Kidney epithelial cell (primary cell): ENCODE measurements at places on chromosomes 3 and 15. TPM values are rescaled to one million over a fixed set of nuclear protein-coding genes. Genes with fewer than 3 reads are reported as not detected.
A peak's percentile ranks its signal among the peaks of the same experiment; 100 is the strongest.

ROPN1 gene
- not detected in 2 replicates for total RNA-seq

GRCh38 chr3:89238846-89239245 is 131.4 kb downstream of the EPHA3 start:
- DNase-seq, result no peak

PLS1 gene
- 15.6 and 21.8 TPM in 2 replicates for total RNA-seq

GRCh38 chr3:149435996-149436885 is 38.3 kb upstream of the TM4SF4 start:
- no peak for DNase-seq

GRCh38 chr3:187015903-187016638 is 85.7 kb downstream of the ST6GAL1 start:
- DNase-seq, result no peak

KNG1 gene
- not detected in 2 replicates for total RNA-seq

DNA sequence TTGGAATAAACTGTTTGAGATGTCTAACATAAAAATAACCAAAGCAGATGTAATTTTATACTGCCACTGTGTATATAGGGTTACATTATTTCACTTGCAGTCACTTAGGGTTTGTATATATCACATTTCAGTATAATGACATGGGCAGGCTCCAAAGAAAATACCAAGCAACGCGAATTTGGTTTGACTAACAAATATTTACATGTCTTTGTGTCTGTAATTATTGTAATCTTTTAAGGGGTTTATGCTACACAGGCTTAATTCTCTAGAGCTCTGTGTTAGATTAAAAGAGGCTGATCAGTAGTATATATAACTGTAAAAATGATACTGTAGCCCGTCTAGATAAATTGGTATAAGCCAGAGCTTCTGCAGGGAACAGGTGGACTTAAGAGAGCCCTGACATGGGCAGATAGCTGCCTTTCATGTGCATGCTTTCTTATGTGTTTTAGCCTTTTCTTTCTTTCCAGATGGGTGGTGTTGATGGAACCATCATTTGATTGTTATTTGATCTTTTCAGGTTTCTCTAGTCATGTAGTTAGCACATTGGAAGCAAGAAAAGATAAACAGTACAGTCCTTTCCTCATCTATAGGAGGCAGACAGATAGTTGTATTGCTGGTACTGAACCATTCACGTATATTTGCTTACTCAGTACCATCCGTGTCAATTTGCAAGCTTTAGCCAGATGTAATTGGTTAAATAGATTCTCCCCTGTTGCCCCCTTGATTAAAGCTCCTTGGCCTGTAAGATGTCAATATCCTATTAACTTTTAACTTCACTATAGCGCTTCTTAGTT is 86.1 kb downstream of the GALK2 start:
- DNase-seq, result no peak

DNA sequence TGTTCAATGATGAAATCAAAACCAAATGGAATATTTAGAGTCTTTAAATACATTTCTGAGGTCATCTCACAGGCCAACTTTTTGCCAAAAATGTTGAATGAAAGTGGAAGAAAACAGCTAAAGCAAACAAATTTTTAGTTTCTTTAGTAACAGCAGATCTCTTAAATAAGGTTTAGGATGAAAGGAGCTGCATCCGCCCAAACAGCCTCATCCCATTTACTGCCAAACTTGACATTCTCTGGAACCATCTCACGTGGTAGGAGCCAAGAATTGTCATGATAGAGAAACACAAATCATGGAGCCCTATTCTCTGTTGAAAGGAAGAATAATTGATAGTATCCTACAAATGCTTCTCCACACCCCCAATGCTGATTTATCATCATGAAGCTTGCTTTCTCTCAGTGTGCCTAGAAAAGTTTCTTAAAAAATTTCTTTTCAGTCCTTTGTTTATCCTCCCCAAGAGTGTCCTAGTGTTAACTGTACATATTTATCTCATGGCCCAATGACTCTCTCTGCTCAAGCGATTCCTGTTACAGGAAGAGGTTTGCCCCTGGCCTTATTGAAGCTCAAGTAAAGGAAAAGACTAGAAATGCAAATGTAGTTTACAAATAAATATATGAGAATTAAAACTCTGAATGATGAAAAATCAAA is 23.4 kb downstream of the SLC9A9 start:
- no peak for DNase-seq

GRCh38 chr15:99326235-99326634 is 75.0 kb downstream of the LRRC28 start:
- no peak for DNase-seq

DNA sequence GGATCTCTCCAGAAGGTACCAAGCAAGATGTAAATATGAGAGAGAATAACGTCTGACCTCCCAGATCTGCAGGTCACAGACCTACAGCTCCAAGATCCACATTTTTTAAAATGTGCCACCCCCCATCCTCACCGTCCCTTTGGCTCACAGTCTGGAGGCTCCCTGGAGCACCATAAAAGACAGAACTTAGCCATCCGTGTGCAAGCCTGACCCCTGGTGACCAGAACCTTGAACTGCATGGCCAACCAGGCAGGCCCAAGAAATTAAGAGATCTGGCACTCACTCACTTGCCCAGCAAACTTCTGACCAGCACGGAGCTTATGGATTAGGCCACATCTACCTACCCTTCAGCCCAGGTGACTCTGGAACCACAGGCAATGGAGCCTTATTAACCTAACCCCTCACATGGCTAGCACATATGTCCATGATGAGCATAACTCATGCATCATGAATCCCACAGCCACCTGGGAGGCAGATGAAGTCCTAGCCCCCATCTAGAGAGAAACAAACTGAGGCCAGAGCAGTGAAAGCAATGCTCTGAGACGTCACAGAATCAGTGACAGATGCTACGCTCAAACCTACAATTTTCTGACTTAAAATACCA is 275.3 kb downstream of the UACA start:
- DNase-seq, result no peak

DNA sequence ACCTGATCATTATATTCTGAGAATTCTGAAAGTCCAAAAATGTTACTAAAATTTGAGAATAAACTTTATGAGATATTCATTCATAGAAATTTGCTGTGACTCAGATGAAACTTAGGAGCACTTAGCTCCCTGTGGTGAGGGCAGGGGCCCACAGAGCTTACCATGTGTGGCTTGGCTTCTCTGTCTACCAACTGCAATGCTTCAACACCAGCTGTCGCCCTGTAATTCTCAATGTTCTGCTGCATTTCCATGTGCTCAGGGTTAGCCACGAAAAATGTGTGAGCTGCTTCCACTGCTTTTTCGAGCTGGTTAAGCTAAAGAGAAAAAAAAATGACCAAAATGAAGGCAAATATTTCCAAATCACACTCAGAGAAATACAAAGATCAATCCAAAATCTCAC is 125.6 kb downstream of the P3H2 start:
- no peak for DNase-seq

DNA sequence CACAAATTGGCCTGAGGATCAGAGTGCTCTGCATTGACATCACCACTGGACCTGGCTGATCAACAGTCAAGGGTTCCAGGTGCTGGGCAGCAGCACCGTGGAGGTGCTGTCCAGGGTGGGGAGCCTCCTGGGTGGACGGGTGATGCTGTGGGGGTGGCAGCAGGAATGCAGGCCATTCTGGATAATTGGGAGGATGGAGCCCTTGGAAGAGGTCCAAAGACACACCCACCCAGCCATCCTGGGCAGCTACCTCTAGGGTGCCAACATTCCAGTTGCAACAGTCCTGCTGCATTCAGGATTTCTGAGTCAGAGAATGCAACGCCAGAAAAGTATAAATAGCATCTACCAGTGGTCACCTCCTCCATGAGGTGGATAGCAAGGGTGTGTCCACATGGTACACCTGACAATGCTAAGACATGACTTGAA is 26.8 kb downstream of the STARD5 start:
- peak; percentile 42 for DNase-seq

DNA sequence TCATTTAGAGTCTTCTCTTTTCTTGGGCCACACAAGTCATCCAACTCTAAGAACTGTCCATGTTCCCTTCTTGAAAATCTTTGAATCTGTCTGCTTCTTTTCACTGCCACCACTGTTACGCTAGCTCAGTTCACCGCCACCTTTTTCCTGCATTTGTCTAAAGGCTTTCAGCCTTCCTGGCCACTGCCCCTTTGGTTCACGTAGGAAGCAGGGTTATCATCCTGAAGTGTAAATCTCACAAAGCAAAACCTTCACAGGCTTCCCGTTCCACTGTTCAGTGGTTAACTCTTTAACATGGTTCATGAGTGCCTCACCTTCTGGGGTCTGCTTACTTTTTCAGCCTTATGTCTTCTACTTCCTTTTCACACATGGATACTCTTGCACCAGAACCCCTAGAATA is 26.3 kb upstream of the CCDC39 start:
- DNase-seq, result no peak

GRCh38 chr15:22966321-22967083 is 13.7 kb downstream of the CYFIP1 start:
- no peak for DNase-seq

- no peak for DNase-seq
Observed at GRCh38 chr15:82056958-82057823, 11.4 kb upstream of the MEX3B start.

DNA sequence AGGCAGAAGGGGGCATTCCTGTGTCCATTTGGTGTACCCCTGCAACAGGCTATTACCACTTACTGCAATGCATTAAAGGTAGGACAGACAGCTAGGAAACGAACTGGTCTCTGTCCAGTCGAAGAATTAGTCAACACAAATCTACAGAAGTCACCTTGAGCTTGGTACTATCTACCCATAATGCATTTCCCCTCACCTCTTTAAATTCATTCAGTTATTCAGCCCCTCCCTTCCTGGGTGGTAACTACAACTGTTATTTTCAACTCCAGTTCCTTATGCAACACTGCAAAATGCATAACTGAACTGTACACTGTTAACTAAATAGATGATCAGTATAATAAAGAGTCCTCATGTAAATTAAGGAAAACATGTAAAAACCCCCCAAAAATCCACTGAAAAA is 77.6 kb downstream of the MAGI1 start:
- no peak for DNase-seq

- no peak for DNase-seq
Observed at GRCh38 chr3:116233711-116234357, 211.5 kb downstream of the LSAMP start.
